ENCODE measurements at places on chromosomes 3 and 15.
A peak's percentile ranks its signal among the peaks of the same experiment; 100 is the strongest.

DNA sequence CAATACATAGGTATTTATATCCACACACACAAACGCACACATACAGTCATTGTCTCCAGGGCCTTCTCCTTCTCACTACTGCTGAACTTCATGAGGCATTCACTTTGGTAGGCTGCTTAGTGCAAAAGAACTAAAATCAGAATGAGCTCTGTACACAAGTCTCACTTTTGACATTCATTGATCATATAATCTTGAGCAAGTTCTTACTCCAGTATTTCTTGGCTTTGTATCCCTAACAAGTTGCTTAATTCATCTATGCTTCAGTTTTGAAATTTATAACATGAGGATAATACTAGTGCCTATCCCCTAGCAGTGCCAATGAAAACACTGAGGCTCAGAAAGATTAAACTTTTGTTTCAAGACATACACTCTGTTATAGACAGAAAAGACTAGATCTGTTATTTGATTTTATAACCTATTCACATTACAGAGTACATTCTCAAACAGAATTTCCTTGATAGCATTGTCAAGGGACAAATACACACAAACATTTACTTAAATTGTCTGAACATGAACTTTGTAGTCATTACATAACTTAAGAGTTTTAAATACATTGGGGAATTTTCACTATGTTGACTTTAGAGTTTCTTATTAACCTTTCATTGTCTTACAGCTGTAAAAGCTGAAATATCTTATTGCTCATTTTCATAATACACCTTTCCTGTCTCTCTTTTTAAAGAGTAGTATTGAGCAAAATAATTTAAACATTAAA lies 55.0 kb upstream of the SI start:
- DNase-seq = no peak

DNA sequence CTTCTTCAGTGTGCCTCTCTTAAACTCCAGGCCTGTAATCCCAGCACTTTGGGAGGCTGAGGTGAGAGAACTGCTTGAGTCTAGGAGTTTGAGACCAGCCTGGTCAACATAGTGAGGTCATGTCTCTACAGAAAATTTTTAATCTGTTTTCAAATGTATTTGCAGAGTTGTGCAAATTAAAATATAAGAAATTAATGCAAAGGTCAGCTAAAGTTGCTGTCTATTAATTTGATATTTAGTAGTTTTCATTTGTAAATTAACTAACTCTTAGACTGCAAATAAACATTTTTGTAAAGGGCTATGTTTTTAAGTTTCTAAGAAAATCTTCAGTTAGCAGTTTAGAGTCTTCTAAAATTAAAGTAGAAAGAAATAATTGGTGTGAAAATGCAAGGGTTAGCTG lies 99.9 kb upstream of the TJP1 start:
- no peak for DNase-seq

- DNase-seq = peak; percentile 54
Observed at GRCh38 chr15:62847900-62848489, 194.6 kb upstream of the TPM1 start.

- no peak for DNase-seq
Observed at GRCh38 chr3:20015525-20015924, 3.5 kb upstream of the PP2D1 start.

DNA sequence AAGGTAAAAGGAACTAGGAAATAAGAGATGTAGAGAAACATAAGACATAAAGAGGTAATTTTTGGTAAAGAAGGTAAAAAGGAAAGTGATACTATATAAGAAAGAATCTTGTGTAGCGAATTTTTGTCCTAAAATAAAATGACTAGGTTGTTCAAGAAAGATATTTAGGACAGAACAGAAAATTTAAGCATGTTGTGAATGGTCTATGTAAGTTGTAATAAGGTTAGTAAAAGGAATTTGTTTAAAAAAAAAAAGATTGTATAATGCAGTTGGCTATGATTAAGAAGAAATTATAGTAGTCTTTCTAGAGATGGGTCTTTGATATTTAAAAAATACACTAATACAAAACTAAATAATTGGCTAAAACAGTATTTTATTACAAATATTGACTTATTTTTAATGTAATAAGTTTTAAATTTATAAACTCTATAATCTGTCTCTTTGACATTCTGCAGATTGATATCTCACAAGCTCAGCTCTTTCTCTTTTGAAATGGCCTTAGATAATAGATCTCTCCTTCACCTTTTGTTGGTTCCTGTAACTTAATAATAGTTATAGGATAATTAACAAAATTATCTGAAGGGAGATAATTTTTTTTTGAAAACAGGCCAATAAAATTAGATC lies 3.7 kb upstream of the SLC41A3 start:
- DNase-seq = no peak

- peak; percentile 43 for DNase-seq
Observed at GRCh38 chr15:72116731-72117485, 1.0 kb downstream of the MYO9A start.

GRCh38 chr3:138364356-138365252 lies 16.2 kb downstream of the MRAS start:
- DNase-seq = no peak

- DNase-seq = no peak
Observed at GRCh38 chr3:78632925-78633553, 1134.8 kb downstream of the ROBO1 start.

GRCh38 chr15:25972141-25972675 lies 109.1 kb upstream of the ATP10A start:
- DNase-seq = no peak

DNA sequence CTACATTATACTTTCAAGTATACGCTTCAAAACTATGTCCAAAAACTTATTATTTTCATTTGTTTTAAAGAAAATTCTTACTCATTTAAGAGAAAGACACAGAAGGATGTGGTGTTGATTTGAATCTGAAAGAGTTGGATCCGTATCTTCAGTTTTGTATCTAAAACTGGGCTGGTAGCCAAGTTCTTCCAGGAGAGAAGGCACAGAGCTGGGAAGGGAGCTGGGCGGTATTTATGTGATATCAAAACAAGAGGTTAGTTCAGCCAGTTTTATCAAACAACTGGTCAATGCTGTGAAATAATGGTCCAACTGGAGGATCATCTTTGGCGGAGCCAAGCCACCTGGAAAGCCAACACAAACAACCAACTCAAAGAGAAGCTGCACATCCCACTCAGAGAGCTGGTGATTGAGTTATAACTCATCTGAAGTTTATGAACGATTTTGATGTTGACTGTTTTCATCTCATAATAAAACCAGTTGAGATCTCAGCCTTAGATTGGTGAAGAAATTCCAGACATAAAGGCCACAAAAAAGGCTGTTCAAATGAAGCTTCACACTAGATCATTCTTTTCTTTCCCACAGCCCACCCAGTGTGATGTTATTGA lies 489.6 kb upstream of the RASGRP1 start:
- no peak for DNase-seq

DNA sequence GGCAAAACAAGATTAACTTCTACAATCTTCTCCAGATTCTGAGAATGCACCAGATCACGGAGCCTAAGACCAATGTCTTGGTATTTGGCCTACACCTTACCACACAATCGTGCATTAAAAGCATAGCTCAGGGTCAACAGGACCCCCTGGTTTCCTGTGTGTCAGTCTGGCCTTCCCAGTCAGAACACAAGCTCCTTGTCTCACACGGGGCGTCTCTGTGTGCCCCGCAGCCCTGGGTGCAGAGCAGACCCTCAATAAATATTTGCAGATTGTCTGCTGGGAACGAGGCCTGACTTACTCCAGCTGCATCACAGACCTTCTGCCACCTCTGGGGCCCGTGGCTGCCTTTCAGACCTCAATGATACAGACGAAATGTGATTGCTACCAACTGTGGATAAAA lies 82.5 kb upstream of the CTNNB1 start:
- no peak for DNase-seq

GRCh38 chr3:185560676-185561075 lies 8.3 kb upstream of the LIPH start:
- no peak for DNase-seq

DNA sequence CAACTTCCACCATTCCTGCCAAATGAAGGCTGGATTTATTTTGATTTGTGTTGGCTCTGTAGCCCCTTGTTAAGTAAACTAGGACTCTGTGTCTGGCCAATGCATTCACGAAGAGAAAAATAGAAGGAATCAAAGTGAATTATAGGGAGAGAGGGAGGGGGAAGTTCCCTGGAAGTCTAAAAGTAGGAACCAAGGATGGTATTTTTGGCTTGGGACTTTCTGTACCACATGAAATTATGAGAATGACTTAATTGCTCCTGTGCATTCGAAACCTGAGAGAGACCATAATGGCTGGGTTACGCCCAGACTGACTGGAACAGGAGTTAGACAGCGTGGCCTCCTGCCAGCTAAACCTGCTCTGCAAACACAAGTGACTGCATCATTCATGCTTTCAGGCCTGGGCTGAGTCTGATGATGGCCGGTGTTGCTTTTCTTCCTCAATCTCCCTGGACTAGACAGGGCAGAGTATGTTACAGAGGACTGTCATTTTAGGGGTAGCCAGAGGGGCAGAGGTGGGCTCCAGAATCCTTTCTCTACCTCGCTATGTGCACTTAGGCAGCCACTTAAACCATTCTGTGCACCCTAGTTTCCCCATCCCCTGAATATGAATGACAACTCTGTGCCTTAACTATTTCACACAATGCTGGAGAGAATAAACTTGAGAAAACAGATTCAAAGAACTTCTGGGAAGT lies 58.9 kb downstream of the MYO1E start:
- peak; percentile 27 for DNase-seq

- peak; percentile 28 for DNase-seq
Observed at GRCh38 chr3:171092467-171092911, 66.0 kb upstream of the SLC2A2 start.

GRCh38 chr15:96692826-96693225 lies 362.3 kb downstream of the NR2F2 start:
- DNase-seq = no peak

DNA sequence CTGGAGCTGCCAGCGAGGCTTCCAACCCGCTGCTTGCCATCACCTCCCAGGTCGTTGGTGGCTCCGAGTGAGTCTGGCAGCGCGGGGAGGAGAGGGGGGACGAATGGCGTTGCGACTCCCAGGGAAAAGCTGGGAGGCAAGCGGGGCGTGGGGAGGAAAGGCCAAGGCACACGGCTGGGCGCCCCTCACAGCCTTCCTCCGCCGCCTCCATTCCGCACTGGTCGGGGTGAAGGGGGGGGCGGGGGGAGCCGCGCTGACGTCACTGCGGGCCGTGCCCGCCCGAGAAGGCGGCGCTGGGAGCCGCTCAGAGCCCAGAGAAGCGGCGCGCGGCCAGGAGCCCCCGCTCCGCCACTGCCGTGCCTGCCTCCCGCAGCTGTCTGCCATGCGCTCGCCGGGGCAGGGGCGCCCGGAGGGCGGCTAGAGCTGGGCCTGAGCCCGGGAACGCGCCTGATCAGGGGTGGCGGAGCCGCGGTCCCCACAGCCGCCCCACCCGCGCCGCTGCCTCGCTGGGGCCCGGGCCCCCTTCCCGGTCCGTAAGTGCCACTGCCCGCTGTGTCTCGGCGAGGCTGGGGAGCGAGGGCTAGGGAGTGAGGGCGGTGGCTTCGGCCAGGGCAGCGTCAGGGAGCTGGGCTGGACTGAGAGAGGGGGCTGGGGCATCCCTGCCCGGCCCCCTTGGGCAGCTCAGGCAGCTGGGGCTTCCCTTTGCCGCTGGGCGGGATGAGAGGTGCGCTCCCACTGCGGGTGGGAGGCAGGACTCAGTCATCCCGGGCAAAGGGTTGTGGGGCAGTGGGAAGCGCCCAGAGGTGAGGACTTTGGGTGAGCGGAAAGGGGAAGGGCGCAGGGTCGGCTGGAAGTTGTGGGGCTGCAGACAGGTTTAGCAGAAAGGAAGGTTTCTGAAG lies 27.8 kb upstream of the POLG start:
- DNase-seq = no peak

GRCh38 chr3:49703443-49703927 lies 14.1 kb downstream of the RNF123 start:
- DNase-seq = peak; percentile 90

DNA sequence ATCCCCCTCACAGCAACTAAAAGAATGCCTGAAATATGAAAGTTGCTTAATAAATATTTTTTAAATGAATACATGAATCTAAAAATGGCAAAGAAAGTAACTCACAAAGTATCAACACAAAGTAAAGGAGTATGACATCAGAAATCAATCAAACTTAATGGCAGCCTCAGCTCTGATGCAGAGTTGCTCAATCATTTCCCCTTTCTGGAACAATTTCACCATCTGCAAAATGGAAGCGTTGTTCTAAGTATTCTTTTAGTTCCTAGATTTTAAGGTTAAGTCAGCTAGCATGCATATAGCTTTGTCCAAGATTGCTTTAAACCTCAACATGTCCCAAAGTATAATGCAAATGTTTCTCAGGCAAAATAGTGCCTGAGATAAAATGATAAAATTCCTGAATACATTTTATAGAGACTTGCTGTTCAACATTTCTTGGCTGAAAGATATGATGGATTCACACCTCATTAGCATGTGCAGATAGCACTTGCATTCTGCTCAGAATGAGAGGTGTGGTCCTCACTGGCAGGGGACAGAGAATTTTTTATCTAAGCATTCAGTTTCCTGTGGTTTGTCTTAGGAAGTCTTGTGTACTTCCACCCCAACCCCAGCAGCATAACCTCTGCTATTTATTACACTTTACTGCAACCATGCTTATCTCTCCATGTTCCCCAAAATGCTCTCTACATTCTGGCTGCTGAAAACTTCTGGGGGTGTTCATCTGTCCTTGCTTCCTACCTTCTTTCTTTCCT lies 429.3 kb downstream of the GRM7 start:
- DNase-seq = no peak

DNA sequence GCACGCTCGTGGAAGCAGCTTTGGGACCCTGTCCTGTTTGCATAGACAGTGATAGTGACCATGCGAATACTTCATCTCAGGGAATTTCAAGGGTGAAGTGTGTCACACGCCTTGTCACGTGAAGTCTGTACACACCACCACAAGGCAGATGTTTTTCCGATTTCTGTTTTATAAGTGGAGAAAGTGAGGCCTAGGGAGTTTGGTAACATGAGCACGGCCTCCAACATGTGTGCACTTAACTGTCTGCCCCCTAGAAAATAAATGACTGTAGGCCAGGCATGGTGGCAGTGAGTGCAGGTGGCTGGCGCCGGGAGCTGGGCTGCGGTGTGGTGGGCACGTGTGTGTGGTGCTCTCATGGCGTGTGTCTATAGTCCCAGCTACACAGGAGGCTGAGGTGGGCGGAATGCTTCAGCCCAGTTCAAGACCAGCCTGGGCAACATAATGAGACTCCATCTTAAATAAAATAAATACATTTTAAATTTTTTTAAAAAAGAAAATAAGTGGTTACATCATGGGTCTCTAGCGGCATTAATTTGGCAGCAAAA lies 42.0 kb downstream of the WHAMM start:
- DNase-seq = no peak

DNA sequence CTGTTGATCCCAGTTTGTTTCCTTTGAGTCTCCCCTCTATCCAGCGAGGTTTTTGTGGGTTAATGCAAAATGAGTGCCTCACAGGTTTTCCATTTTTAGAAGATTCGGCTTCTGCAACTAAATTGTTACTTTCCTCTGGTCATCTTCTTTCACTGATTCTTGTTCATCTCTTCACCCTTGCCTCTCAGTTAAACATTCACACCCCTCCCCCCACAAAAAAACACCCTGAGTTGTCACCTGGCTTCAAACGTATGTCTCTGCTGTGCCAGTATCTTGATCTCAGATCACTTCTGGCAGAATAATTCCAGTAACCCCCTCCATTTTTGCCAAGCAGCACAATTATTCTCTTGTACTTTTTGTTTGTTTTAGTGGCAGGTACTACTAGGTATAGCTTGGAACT lies 12.3 kb upstream of the CLDN16 start:
- no peak for DNase-seq
